ENCODE measurements at places on chromosomes 3 and 15.

DNA sequence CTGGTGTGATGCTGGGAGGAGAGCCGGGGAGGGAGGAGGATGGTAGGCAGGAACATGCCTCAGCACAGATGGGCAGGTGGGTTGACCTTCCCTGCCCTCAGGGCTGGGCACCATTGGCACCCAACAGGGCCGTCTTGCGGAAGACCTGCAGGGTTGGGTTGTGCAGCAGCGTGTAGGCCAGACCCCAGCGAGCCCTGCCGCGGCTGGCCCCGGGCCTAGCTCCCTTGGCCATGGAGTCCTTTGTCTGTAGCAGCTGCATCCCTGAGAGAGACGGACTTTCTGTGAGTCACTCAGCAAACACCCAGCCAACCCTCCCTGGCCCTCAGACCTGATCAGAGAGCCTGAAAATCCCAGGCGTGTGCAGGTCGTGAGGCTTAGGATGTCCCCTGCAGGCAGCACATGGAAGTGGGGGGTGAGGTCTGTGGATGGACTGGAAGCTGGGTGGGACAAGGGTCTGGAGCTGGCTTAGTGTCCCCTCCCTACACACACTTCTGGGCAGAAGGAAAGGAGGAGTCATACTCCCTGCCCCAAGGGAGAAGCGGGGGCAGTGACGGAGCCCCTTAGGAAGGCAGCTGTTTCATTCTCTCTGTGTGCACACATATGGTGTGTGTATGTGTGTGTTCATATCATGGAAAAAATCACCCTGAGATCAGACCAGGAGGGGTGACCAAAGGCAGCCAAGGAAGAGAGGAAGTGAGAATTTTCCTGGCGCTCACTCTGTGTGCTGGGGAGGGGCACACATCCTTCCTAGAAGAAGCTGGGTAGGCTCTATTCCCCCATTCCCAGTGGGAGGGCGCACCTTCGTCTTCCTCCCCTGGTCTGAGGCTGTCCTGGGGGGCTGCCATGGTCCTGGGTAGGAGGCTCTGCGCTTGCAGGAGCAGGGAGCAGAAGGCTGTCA is 6.7 kb downstream of the ISLR start:
- DNase-seq: no peak

DNA sequence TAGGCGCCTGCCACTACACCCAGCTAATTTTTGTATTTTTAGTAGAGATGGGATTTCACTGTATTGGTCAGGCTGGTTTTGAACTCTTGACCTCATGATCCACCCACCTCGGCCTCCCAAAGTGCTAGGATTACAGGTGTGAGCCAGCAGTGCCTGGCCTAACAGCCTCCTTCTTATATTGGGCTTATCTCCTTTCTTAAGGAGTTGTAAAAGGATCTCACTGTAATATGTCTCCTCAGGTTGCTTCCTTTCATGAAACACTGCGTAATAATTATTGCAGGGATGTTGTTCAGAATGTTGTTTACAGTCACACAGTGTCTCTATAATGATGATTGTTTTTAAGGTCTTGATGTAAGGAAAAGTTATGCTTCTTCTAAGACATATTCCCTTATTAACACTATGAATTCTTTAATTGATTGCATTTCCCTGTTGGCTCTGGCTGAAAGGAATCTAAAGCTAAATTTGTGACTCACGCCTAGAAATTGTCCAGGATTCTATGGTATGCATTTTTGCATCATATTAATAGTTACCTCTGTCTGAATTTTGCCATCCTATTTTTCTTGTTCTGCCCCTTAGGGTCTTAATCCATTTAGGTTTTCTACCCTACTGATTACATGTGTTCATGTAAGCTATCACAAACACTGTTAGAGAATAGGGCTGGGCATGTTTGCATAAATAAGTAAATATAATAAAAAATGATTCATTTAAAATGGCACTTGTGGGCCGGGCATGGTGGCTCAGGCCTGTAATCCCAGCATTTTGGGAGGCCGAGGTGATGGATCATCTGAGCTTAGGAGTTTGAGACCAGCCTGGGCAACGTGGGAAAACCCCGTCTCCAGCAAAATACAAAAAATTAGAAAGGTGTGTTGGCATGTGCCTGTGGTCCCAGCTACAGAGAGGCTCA is 24.5 kb upstream of the RNF111 start:
- DNase-seq: no peak

GRCh38 chr15:89107984-89108383 is 19.7 kb downstream of the ABHD2 start:
- no peak for DNase-seq

DNA sequence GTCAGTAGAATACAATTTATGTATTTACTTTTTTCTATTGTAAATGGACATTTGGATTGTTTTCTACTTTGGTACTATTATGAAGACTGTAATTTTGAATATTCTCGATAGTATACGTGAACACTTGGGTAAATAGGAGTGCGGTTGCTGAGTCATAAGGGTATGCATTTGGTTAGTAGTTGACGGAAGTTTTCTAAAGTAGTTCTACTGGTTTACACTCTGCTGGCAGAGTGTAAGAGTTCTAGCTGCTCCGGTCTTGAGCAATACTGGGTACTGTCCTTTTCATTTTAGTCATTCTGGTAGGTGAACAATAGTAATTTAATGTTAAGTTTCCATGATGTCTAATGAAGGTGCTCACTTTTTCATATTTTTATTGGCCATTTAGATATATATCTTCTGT is 70.0 kb downstream of the MEF2A start:
- DNase-seq: no peak

- DNase-seq: no peak
Measured at GRCh38 chr15:27826902-27827714, 272.0 kb downstream of the OCA2 start.

- DNase-seq: no peak
Measured at GRCh38 chr15:66502491-66502890, 2.2 kb downstream of the RPL4 start.

- no peak for DNase-seq
Measured at GRCh38 chr3:65596571-65597225, 442.0 kb downstream of the MAGI1 start.

GRCh38 chr3:31922962-31923361 is 58.1 kb downstream of the OSBPL10 start:
- no peak for DNase-seq

GRCh38 chr3:169117264-169117663 is 546.2 kb downstream of the MECOM start:
- DNase-seq: no peak

- DNase-seq: no peak
Measured at GRCh38 chr3:118970819-118971218, 63.8 kb downstream of the IGSF11 start.

- DNase-seq: no peak
Measured at GRCh38 chr3:55333923-55334322, 153.2 kb downstream of the WNT5A start.

DNA sequence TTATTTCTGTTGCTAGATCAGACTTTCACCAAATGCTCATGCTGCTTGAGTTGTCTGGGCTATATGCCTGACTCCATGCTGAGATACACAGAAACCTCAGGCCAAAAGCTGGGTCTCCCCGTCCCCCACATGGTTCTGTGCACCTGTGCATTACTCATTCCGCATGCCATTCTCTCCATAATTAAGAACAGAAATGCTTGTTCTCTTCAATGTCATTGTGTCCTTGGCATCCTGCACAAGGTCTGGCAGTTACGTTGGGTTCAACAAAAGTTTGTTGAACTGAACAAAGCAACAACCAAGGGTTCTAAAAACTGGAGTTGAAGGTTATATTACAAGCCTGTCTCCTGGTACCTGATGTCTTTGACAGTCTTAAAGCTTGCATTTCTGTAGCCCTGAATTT is 177.5 kb downstream of the FNDC3B start:
- DNase-seq: no peak

DNA sequence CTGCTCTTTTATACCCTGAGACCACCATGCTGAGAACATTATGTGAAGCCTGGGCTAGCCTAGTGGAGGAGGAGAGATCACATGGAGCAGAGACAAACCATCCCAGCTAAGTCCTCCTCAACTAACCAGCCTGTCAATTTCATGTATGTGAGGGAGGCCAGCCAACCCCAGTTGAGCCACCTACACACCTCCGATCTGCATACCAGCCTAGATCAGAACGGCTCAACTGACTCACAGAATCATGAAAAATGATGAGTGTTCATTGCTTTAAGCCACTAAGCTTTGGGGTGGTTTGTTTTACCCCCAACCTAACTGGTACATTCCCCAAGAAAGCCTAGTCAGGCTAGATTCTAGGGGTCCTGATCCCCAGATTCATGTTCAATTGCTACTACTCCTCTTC is 19.4 kb upstream of the CA12 start:
- DNase-seq: no peak

DNA sequence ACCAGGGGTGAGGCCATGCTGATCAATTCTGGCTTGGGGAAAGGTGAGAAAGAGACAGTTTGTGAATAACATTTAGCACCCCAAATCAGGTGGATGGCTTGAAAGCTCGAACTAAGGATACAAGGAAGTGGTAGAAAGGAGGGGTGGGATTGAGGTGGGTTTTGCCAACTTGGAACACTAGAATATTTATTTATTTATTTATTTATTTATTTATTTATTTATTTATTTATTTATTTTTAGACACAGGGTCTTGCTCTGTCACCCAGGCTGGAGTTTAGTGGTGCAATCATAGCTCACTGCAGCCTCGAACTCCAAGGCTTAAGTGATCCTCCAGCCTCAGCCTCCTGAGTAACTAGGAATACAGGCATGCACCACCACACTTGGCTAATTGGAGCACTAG is 31.0 kb upstream of the THSD4 start:
- no peak for DNase-seq

DNA sequence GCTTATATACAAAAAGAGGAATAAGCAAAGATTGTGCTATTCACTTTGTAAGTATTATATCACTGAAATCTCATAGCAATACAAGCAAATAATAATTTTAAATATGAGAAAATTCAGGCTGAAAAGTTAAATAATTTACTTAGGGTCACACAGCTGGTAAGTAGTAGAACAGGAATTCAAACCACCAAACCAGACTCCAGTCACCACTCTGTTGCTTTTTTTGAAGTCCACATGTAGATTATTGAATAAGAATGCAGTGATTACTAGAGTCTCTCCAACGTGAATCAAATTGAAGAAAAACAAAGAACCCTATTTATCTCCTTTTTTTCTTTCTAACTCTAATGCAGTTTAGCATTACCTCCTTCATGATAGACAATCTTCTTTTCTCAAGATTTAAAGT is 15.9 kb downstream of the SPICE1 start:
- DNase-seq: no peak

DNA sequence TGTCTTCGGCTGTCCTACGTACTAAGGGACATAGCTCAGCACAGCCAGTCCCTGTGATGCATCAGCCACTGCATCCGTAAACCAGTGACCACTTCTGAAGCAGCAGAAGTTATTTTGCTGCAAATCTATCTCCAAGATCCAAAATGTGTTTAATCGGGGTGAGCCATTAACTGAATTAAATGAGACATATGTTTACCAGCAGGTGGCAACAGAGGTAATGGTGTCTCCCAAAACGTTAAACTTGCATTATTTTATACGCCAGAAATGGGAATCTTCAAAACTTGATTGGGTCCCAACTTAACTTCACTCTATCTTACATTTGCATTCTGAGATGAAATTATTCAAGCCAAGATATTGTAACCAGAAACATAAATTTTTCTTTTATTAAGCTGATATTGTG is 75.3 kb upstream of the BOC start:
- no peak for DNase-seq

DNA sequence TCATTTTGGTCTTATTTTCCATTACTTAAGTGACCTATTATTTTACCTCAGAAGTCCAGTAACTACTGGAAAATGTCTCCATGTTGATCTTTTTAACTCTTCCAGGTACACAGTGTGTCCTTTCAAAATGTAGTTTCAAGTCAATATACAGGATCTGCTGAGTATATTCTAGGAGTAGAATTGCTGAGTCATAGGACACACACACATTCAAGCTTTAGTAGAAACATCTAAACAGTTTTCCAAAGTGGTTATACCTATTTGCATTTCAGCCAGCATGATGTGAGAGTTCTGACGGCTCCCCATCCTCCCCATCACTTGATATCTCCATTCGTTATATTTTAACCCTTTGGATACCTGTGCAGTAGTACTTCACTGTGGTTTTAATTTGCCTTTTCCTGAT is 271.9 kb downstream of the MCTP2 start:
- DNase-seq: no peak

GRCh38 chr3:28240441-28240840 is 978 bp upstream of the CMC1 start:
- DNase-seq: no peak
